ENCODE measurements at places on chromosomes 11 and 22.

GRCh38 chr11:130523166-130523565 lies 74.7 kb downstream of the ADAMTS15 start:
- DNase-seq = no peak

- no peak for DNase-seq
Measured at GRCh38 chr22:40517631-40518030, 118.9 kb downstream of the MRTFA start.

DNA sequence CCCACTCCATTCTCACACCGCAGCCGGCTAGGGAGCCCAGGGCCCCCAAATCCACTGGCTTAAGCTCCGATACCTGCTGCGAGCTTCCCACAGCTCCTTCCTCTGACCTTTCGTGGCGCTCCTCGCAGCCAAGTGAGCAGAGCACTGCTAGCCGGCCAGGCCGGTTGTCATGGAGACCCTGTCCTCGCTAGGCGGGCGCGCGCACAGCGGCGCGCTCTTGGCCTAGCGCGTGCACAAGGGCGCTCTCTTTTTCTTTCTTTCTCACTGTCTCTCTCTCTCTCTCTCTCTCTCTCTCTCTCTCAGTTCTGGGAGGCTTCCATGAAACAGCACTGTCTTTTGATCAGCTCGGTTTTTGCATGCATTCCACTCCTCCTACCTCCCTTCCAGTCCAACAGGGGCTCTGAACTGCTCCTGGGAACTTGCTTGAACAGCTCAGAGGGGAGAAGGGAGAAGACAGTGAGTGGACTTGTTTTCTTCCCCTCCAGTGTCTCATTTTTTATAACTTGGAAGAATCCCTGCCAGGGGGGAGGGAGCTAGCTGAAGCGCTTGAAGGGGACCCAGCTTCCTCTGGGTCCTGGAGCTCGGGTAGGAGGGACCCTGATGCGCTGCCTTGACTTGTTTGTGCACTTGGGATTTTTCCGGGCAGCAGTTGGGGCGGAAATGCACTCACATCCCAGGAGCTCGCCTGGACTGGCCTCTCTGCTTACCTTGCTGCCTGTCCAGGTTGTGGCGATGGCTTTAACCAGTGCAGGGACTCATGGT lies 100.3 kb upstream of the AKIP1 start:
- no peak for DNase-seq

DNA sequence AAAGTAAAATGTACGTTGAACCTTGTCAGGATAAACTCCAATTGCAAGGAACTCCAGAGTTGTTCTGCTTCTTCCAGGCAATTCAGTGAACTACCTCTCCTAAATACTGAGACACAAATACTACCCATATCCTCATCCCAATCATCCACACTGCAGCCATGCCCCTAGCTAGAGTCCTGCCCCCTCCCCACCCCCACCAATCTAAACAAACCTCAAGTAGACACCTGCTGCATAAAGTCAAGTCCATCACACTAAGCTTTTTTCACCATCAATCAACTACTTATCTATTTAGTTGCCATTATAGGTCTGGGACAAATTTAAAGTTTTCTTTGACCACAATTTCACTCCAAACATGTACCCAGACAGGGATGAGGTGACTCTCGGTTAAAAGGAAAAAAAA lies 93.2 kb upstream of the APOA1 start:
- no peak for DNase-seq

DNA sequence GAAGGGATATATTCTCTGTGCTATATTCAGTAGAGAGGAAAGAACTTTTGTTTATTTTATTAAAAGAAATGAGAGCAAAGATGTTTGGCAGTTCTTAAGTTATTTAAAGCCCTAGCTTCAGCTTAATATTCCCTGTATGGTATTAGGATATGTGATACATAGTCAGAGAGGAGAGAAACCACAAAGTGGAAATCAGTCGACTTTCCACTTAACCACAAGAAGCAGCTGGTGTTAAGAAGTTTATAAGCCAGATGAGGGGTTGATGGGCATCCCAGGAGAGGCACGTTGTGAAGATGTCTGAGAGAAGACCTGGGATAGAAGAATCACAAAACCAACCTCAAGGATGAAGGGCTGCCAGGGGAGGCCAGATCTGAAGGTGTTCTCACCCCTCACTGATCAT lies 23.3 kb upstream of the PHF21B start:
- no peak for DNase-seq

DNA sequence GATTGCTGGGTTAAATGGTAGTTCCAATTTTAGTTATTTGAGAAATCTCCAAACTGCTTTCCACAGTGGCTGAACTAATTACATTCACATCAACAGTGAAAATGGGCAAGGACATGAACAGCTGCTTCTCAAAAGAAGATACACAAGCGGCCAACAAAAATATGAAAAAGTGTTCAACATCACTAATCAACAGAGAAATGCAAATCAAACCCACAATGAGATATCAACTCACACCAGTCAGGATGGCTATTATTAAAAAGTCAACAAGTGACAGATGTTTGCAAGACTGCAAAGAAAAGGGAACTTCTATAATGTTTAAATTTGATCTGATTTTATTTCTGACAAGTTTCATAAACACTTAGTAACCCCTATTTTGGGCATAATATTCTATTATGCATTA lies 537.5 kb downstream of the DLG2 start:
- DNase-seq = no peak

DNA sequence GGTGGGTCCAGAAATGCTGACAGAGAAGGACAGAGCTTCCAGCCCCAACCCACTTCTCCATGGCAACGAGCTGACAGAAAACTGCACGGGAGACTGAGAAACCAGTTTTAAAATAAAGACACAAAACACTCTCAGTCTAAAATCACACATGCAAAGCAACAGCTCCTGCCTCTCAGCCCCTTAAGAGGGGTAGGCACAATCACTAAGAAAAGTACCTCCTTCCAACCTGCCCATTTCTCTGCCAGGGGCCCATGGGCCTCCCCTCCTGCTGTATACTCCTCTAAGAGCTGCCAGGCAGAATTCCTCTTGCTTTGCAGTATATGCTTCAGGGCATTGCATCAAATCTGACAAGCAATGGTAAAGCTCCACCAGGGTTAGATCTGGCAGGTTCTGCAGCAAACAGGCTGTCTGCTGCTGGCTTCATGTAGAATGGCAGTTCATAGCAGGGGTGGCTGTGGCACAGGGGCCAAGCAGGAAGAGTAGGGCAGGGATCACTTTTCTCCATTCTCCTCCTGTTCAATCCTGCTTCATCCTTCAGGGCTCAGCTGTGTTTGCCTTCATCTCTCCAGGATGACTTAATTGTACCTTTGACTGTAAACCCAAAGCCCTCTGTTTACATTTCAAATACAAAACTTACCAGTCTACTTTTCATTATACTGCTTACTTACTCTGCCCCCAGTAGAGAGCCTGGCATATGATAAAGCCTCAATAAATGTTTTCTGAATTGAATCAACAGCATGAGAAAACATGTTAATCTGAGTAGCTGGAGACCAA lies 77.7 kb downstream of the KCNC1 start:
- no peak for DNase-seq

- DNase-seq = no peak
Measured at GRCh38 chr11:79377406-79377805, 63.4 kb downstream of the TENM4 start.

GRCh38 chr11:94574193-94574961 lies 7.2 kb downstream of the PIWIL4 start:
- DNase-seq = no peak

- no peak for DNase-seq
Measured at GRCh38 chr11:75149766-75150465, 991 bp upstream of the SLCO2B1 start.

- DNase-seq = no peak
Measured at GRCh38 chr11:120554766-120555432, 43.4 kb downstream of the GRIK4 start.

DNA sequence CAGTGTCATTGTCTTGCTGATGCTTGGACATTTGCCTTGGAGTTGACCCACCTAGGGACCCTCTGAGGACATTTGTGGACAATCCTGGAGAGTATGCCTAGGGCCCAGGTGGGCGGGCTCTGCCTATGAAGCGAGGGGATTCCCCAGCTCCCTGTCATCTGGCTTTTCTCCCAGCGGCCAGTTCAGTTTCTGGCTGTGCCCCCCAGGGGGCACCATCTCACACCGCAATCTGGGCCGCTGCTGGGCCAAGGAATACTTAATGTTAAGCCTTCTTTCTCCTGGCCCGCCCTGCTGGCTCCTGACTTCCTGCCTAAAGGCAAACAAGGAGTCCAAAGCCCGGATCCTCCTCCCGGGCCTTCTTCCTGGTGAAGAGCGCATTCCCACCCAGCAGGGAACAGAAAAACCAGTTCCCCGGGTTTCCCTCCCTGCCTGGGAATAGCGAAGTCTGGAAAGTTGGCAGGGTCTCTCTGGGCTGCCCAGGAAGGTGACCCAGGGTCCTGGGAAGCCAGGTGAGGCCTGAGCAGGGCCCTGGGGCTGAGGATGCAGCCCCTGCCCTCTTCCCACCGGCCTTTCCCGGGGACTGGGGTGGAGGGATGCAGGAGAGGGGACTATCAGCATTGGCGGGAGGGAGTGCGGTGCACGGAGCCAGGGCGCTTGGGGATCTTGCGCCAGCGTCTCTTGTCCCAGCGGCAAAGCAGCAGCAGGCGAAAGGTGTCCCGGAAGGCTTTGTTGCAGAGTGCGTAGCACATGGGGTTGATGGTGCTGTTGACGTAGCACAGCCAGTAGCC lies 11.9 kb downstream of the CHRM1 start:
- DNase-seq = no peak

- no peak for DNase-seq
Measured at GRCh38 chr11:10388574-10388973, 66.5 kb upstream of the AMPD3 start.

- DNase-seq = peak; percentile 54
Measured at GRCh38 chr11:61516675-61517572, 8.4 kb downstream of the LRRC10B start.

GRCh38 chr11:66007201-66007634 lies 4.6 kb upstream of the CST6 start:
- no peak for DNase-seq

DNA sequence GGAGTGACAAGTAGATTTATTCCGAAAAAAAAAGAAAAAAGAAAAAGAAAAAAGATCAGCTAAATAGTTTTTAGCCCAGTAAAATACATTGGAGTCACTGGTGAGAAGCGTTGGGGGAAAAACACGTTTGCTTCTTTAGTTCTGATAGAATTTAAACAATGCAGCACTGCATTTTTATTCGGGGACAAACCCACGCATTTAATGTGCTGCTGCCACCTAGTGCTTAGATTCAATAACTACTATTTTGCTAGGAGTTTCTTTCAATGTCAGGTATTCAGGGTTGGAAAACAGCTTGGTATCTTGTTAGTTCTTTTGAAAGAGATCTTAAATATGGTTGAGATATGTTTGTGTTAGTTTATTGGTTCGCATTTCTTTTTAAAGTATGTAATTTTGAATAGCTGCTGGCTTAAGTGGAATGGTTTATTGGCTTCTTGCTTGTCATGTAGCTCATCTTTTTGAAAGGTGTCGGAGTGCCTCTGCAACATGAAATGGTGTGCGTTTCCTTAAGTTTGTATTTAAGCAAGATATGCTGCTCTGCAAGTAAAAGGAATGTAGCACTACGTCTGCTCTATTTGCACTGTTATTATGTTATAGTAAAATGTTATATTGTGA lies 41.9 kb downstream of the SVIP start:
- DNase-seq = no peak
